Caco-2 (cell line): ENCODE measurements at places on chromosomes 6 and 20.

DNA sequence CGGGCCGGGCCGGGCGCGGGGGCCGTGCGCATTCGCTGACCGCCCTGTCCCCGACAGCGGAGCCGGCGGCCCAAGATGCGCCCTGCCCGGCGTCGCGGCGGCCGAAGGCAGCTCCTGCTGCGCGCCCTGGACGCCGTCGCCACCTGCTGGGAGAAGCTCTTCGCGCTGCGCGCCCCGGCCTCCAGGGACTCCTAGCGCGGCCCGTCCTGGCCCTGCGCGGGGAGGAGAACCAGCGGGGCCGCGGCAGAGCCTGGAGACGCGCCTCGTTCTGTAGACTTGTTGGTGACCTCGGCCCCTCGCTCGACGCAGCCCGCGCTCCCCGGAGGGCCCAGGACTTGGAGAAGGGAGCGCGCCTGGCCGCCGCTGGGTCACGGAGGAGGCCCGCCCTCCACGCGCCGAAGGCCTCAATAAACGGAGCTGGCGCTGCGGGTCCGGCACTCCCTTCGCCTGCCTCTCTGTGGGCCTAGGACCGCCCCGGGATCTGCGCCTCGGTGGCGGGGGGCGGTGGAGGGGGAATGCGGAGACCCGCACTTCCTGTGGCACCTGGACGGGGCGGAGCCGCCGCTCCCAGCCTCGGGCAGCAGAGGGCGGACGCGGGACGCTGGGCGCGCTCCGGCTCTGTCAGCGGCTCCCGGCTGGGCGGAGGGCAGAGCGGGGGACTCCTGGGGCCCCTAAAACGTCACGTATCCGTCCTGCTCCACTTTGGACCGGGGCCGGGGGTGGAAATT lies 2.7 kb downstream of the C20orf204 start:
- peak; percentile 92 for DNase-seq

DNA sequence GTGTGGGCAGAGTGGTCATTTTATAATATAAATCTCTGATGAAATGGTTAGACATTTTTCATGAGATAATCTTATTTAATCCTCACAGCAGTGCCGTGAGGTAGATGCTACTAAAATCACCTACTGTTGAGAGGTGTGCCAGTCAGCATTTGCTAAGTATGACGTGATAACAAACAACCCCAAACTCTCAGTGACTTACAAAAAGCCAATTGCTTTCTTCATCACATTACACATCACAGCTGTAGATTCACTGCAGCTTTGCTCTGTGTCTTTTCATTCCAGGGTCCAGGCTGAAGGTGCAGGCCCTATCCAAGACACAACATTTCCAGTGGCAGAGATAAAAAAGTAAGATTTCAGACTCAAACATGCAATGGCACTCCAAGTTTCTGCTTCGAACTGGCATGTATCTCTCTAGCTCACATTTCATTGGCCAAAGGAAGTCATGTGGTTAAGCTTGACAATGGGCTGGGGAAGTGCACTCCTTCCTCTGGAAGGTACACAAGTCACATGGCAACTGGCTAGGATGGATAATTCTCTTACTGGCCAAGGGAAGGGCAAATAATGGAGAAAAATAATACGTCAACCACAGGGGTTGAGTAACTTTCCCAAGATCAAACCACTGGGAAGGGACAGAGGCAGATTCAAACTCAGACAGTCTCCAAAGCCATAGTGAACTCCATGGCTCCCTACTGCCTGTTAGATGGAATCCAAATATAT lies 69.5 kb upstream of the EPB41L1 start:
- DNase-seq: peak; percentile 88

- DNase-seq: no peak
Observed at GRCh38 chr6:63643862-63644261, 8.3 kb downstream of the PHF3 start.

GRCh38 chr6:14635195-14635594 lies 517.6 kb downstream of the CD83 start:
- DNase-seq: no peak

- DNase-seq: no peak
Observed at GRCh38 chr6:34316431-34317171, 67.8 kb upstream of the SMIM29 start.

- DNase-seq: no peak
Observed at GRCh38 chr20:59678951-59679350, 74.6 kb downstream of the PHACTR3 start.

- no peak for DNase-seq
Observed at GRCh38 chr6:114284281-114284680, 58.5 kb downstream of the HS3ST5 start.

DNA sequence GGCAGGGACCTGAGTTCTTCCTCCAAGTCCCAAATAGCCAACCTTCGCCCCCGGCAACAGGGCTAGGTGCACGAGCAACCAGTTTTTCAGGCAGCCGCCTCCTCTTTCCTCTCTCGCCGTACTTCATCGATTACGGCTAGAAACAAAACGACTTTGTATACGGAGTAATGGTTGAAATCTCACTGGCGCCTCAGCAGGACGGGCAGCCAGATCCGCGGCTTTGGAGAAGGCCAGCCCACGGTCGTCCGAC lies 333 bp upstream of the SMIM13 start:
- no peak for DNase-seq

DNA sequence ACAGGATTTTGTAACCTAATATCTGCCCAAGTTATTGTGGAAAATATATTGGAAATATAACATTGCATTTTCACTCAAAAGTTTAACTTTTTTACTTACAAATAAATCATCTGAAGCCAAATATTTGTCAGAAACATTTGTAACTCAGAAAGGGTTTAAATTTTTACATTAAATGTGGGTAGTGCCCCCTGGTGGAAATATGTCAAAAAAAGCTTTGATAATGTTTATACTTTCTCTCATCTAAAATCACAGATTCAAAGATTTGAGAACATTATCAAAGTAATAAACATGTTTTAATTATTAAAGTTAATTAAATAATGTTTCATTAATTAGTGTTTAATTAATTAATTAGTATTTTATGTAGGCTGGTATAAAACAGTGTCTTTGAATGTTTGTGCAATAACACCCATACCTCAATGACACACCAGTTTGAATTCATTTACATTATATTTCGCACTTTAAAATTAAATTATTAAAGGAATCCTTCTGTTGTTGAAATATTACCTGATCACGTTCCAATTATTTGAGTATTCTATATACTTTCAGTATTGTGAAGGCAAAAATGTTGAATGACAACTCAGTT lies 320.1 kb upstream of the FKBP1C start:
- no peak for DNase-seq

DNA sequence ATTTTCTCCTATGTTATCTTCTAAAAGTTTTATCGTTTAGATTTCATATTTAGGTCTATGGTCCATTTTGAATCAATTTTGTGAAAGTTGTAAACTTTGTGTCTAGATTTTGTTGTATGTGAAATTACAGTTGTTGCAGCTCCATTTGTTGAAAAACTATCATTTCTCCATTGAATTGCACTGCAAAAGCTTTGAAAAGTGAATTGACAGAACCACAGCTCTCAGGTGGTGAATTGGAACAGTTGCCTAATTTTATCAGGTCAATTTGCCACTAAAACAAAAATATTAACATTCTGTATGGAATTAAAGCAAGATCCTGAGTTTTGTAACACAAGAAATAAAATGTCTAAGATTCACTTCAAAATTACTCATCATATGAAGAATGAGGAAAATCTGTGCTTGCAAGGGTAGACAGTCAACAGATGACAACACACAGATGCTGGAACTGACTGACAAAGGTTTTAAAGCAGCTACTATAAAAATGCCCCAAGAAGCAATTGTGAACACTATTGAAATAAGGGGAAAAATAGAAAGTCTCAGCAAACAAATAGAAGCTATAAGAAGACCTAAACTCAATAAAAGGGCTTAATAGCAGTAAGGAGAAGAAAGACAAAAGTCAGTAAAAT lies 346.7 kb downstream of the PAX1 start:
- DNase-seq: no peak
